Stimulated activated memory B cell treated with anti-CD40 and anti-IgM and Interleukin-4, amounts not matched to agents 10 μg/mL and 1 μg/mL and 100 μg/mL, for 72 hours (primary cell): ENCODE measurements at places on chromosomes 3 and 15.

DNA sequence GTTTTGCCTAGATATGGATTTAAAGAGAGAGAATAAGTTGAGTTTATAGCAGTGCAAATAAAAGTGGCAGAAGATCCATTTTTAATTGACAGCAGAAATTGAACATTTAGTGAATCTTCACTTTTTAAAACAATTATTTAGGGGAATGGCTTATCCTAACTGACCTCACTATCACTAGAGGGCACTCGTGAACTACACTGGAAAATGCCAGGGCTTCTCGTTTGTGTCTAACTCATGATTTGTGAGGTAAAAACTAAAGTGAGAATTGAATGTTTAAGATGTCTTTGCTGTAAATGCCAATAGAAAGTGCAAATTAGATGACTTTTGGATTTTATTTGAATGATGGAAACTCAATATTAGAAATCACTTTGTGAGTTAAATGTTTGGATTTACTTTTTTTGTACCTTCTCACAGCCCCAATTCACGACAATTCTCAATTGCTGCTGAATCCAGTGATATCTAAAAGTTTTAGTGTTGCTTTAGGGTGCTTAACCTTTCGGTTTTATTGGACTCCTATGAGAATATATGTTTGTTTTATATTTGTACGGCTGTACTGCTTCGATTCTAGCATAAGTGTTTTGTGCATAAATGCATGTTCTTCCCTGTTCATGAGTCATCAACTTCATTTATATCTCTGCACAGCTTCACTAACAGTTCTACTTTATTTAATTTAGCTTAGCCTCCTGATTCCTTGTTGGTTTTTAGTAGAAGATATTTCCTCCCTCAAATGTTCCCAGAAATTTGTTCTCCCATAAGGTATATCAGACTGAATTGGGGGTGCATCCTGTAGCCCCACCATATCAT is 462.1 kb downstream of the MFSD1 start:
- no peak overlapping the region for H3K27ac ChIP-seq
- peaks cover 3% of the 10 kb centered on the region for H3K27me3 ChIP-seq
- H3K4me1 ChIP-seq = no peaks in the 10 kb centered on the region
- ATAC-seq = no peak
- H3K4me3 ChIP-seq = no peak overlapping the region

- peaks cover 9% of the 10 kb centered on the region for H3K36me3 ChIP-seq
- H3K27ac ChIP-seq = no peak overlapping the region
- no peak overlapping the region for H3K4me3 ChIP-seq
- ATAC-seq = no peak
These were observed 29.8 kb downstream of the IL1RAP start for GRCh38 chr3:190543671-190544070.

GRCh38 chr3:132630612-132631011 is 29.0 kb downstream of the ACAD11 start:
- no peak overlapping the region for H3K4me3 ChIP-seq
- H3K4me1 ChIP-seq = peaks cover 7% of the 10 kb centered on the region
- no peak for ATAC-seq
- no peak overlapping the region for H3K27ac ChIP-seq
- H3K36me3 ChIP-seq = peaks cover 60% of the 10 kb centered on the region

GRCh38 chr3:151016478-151016795 is 43.9 kb upstream of the CLRN1 start:
- no peak overlapping the region for H3K4me3 ChIP-seq
- H3K27ac ChIP-seq = no peak overlapping the region
- no peaks in the 10 kb centered on the region for H3K36me3 ChIP-seq
- no peak for ATAC-seq
- H3K27me3 ChIP-seq = no peaks in the 10 kb centered on the region

- no peaks in the 10 kb centered on the region for H3K27me3 ChIP-seq
- peak; percentile 99 for ATAC-seq
- H3K4me3 ChIP-seq = no peak overlapping the region
- peaks cover 27% of the 10 kb centered on the region for H3K4me1 ChIP-seq
- H3K27ac ChIP-seq = no peak overlapping the region
These were observed 380.2 kb downstream of the ULK4 start for GRCh38 chr3:41581700-41582099.

DNA sequence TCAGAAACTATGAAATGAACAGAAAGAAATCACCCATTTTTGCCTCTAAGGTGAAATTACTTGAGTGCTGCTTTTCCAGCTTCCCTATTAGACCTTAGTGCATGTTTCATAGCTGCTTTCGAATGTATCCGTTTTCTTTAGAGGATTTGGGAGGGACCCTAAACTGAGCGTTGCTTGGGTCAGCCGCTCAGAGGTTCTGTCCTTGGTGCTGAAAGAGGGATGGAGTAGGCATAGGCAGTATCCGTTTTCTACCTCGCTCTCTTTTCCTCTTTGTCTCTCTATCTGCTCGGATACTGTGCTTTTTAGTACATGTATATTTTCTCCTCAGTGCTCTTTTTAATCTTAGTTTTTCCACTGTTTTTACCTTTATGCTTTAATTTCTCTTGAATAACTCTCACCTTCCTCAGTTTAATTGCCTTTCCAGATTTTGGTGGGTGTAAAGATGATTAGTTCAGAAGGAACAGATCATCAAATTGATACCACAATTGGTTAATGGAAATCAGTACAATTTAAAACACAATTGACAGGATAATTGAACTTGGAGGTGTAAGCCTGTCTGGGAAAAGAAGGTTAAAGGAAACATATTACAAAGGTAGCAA is at the start of gene DRD3:
Gene DRD3, minus strand, starts transcription at position 283 of the 599 bp plus-strand sequence. CDS start 7,060 bp downstream, outside the sequence.
- no peak within 1 kb of the TSS for H3K27ac ChIP-seq
- H3K4me3 ChIP-seq = no peak within 1 kb of the TSS
- H3K4me1 ChIP-seq = peaks cover 7% of the 10 kb centered on the region

DNA sequence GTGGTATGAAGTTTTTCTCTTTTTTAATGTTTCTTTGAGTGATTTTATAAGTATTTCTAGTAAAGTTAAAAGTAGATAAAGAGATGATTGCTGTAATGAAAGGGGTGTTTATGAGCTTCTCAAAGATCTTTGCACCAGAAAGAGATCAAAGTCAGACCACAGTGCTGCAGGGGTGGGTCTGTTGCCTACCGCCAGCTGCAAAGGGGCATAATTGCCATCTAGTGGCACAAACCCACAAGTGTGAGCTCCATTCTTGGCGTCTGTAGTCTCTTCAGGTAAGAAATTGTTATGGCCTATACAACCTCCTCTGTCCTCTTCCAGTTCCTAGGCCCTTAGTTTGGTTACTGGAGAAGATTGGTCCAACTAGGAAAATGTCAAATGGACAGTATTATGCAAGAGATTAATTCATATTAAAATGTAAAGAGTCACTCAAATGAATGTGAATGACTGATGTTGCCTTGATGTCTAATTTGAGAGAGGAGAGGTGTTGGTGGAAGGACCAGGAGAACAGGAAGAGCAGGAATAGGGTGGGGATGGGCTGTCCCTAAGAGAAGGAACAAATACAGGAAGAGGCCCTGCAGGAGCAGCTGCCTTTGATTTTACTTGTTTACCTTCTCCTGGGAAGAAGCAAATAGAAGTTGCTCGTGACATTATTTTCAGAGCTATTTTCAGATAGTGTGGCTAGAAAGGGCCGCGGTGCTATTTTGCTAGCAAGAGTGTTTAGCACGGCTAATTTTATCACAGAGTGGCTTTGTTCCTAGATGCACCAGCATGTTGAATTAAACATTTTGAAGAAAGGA is 53.0 kb upstream of the GSK3B start:
- H3K27ac ChIP-seq = no peak overlapping the region
- no peak overlapping the region for H3K4me3 ChIP-seq
- H3K27me3 ChIP-seq = no peaks in the 10 kb centered on the region
- no peaks in the 10 kb centered on the region for H3K36me3 ChIP-seq

- peaks cover 26% of the 10 kb centered on the region for H3K36me3 ChIP-seq
- no peak overlapping the region for H3K4me3 ChIP-seq
- no peak for ATAC-seq
- H3K4me1 ChIP-seq = no peaks in the 10 kb centered on the region
- no peaks in the 10 kb centered on the region for H3K27me3 ChIP-seq
These were observed 164.6 kb downstream of the DPH6 start for GRCh38 chr15:35381328-35381727.

GRCh38 chr15:58185439-58185838 is 47.3 kb downstream of the AQP9 start:
- H3K4me3 ChIP-seq = no peak overlapping the region
- H3K27me3 ChIP-seq = peaks cover 52% of the 10 kb centered on the region
- H3K4me1 ChIP-seq = no peaks in the 10 kb centered on the region
- H3K27ac ChIP-seq = no peak overlapping the region

DNA sequence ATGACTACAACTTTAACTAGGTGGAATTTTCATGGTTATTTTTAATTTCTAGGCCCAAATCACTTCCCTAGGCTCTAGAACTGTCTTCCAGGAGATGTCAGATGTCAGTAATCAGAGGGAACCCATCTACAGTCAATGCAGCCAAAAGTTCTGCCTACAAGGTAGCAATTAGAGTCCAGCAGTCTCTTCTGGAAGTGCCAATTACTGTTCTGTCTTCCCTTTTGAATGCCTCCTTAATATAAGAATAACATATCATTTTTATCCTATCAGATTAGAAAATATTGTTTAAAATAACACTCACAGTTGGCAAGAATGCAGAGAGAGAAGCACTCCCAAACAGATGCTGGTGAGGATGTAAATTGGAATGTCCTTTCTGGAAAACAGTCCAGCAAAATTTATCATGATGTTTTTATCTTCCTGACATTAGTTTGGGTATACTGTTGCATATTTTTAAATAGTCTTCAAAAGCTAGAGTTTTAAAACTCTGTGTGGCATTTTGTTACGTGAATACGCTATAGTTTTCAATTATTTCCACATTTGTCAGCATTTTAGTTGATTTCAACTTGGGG is 543.7 kb downstream of the FHIT start:
- no peak overlapping the region for H3K4me3 ChIP-seq
- H3K27ac ChIP-seq = no peak overlapping the region
- no peaks in the 10 kb centered on the region for H3K4me1 ChIP-seq

- H3K4me1 ChIP-seq = peaks cover 33% of the 10 kb centered on the region
- ATAC-seq = no peak
- H3K4me3 ChIP-seq = no peak overlapping the region
- peaks cover 29% of the 10 kb centered on the region for H3K27me3 ChIP-seq
These were observed 399.4 kb downstream of the SHQ1 start for GRCh38 chr3:72448858-72449257.

DNA sequence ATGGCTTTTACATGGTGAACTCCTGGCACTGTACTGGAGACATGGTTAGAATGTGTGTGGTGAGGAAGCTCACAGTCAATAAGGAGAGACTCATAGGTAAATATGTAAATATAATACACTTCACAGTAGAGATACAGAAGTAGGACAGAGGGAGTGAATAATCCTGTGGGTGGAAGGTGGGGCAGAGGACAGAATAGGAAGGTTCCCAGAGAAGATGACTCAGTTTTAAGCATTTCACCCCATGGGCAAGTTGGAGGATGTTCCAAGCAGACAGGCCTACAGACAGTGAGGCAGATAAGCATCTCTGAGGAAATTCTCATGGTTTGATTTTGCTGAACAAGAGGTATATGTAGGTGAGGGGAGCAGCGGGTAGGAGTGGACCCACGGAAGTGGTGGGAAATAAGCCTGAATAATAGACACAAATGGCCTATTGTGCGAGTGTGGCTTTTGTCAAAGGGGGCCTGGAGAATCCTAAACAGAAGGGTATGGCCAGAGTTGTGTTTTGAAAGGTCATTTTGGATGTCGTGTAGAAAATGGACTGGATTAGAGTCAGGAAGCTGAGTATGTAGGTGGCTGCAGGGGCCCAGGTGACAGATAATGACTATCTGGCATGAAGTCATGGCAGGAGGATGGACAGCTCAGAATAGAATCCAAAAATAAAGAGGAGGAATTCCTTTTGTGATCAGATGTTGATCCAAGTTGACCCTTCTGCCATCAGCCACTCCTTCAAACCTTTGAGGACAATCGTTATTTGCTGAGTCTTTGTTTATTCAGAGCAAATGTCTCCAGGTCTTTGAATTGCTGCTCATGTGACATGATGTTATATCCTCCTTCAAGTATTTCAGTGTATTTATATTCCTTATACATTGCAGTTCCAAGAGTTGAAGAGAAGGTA is 97.3 kb upstream of the THRB start:
- H3K4me1 ChIP-seq = no peaks in the 10 kb centered on the region
- H3K36me3 ChIP-seq = no peaks in the 10 kb centered on the region
- peaks cover 14% of the 10 kb centered on the region for H3K27me3 ChIP-seq
- no peak overlapping the region for H3K27ac ChIP-seq
- ATAC-seq = no peak

DNA sequence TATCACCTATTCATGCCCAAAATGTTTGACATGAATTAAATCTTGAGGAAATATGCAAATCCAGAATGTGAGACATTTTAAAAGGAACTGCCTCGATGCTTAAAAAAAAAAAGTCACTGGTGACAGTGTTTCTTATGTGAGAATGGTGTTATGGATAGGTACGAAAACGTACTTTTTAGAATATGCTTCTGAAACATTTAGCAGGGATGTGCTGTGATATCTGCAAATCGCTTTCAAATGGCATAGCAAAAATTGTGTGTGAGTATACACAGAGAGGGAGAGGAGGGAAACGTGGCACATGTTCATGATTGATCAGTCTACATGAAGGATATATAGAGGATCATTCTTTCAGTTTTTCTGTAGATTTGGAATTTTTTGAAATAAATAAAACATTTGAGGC is 16.0 kb downstream of the CCNB2 start:
- peaks cover 7% of the 10 kb centered on the region for H3K4me1 ChIP-seq
- no peaks in the 10 kb centered on the region for H3K27me3 ChIP-seq
- H3K36me3 ChIP-seq = peaks cover 4% of the 10 kb centered on the region
- no peak overlapping the region for H3K4me3 ChIP-seq

DNA sequence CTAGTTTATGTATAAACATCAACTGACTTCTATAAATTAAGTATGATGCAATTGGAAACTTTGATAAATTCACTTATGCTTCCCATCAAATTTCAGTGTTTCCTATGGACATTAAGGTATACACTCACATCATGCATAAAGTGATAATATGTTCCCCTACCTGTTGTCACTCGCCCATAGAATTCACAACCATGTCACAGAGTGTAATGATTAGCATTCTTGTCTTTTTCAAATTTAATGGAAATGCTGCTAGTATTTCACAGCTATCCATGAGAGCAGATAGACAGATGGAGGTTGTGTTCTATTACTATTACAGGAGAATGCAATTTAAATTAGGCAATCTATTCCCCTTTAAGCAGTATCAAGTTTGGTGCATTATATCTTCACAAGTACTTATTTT is 984 bp downstream of the PLSCR4 start:
- H3K27ac ChIP-seq = no peak overlapping the region
- H3K27me3 ChIP-seq = peaks cover 57% of the 10 kb centered on the region
- no peaks in the 10 kb centered on the region for H3K36me3 ChIP-seq
- peaks cover 7% of the 10 kb centered on the region for H3K4me1 ChIP-seq
- ATAC-seq = no peak

DNA sequence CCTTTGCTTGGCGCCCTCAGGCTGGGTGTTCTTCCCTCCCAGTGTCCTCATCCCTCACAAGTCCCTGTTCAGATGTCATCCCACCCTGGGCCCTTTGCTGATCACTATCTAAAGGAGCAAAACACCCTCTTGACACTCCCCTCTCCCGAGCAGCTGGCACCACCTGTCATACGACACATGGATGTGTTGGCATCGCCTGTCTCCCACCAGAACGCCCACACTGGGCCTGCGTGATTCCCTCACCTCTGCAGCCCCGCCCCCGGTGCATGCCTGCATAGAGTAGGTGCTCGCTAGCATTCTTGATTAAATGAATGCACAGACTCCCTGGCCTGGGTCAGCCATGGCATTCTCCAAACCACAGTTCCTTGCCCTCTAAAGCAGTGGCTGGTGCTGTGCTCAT is 75.8 kb downstream of the DNAJB8 start:
- H3K27ac ChIP-seq = no peak overlapping the region
- no peak for ATAC-seq
- H3K36me3 ChIP-seq = peaks cover 17% of the 10 kb centered on the region
- H3K4me3 ChIP-seq = no peak overlapping the region

GRCh38 chr3:71858503-71859122 is 73.7 kb upstream of the PROK2 start:
- no peak for ATAC-seq
- H3K4me1 ChIP-seq = no peaks in the 10 kb centered on the region
- no peak overlapping the region for H3K27ac ChIP-seq

GRCh38 chr3:135967867-135968266 is 2.3 kb downstream of the PPP2R3A start:
- no peaks in the 10 kb centered on the region for H3K4me1 ChIP-seq
- no peak overlapping the region for H3K27ac ChIP-seq
- peaks cover 47% of the 10 kb centered on the region for H3K27me3 ChIP-seq
